ENCODE measurements at places on chromosomes 5 and 9.

DNA sequence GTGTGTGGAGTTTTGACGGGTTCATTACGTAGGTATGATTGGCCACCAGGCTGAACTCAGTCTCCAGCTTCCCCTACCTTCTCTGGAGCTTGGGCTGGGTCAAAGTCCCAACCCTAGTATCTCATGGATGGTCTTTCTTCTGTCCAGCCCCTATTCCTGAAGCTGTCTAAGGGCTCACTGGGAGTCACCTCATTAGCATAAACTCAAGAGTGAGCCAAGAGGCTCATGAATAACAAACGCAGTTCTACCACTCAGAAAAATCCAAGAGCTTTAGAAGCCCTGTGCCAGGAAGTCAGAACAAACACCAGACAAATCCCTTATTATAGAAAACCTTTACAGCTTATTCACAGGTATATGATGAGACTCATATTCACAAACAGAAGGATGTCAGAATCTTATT is 180.3 kb upstream of the NFIL3 start:
- DNase-seq = no peak

DNA sequence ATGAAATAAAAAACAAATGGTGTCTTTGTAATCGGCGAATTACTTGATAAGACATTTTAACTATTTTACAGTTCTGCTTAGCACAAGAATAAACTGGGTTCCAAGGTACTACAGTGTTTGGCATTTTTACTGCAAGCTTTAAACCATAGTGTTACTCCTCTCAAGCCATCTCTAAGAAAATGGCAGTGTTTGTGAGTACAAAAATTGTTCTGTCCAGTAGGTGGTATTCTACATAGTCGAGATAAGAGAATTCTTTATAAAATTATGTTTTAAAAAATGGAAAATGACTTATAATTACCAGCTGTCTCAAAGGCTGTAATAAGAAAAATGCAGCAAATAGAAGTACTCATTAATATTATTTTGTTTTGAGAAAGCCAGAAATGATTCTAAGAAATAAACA is 3.2 kb downstream of the SMIM15 start:
- DNase-seq = no peak

GRCh38 chr5:56328753-56329560 is 95.8 kb upstream of the ANKRD55 start:
- DNase-seq = no peak

GRCh38 chr5:113274836-113275414 is 159.9 kb downstream of the TSSK1B start:
- DNase-seq = no peak

Measured in NCI-H774 (cell line).